ENCODE measurements at places on chromosomes 5 and 9.

- no peak for DNase-seq
Observed at GRCh38 chr5:179284751-179285631, 60.3 kb downstream of the ADAMTS2 start.

DNA sequence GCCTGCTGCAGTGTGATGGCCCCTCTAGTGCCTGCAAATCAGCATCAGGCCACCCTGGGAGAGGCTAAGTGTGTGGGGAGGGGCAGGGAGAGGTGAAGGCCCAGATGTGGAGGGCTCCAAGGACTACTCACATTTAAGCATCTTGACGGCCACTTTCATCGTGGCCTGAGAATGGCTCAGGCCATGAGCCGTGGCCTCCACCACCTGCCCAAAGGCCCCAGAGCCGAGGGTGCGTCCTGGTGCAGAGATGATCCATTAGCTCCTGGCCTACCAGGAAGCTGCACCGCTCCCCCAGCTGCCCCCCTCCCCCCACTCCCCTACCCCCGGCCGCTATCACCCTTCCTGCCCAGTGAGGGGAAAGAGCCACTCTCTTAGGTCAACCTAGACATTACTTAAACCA, 31.0 kb downstream of the PDGFRB start:
- no peak for DNase-seq

DNA sequence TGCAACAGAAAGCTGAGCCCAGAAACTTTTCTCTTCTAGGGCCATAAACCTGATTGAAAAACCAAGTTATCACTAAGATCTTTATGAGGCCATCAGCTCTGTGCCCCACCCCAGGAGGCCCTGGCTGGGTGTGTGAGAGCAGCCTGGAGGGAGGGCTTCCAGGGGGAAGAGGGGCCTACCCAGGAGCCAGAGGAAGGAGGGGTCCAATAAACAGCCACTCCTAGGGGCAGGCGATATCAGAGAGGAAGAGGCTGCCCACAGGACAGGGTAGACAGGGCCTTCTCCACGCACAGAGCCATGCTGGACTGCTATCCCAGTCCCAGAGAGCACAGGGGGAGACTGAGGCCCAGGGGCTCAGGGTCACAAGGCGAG, 4.5 kb upstream of the CDX1 start:
- no peak for DNase-seq

- DNase-seq = no peak
Observed at GRCh38 chr9:127878001-127878651, 651 bp upstream of the AK1 start.

- DNase-seq = no peak
Observed at GRCh38 chr9:36187414-36187813, 3.3 kb upstream of the CLTA start.

DNA sequence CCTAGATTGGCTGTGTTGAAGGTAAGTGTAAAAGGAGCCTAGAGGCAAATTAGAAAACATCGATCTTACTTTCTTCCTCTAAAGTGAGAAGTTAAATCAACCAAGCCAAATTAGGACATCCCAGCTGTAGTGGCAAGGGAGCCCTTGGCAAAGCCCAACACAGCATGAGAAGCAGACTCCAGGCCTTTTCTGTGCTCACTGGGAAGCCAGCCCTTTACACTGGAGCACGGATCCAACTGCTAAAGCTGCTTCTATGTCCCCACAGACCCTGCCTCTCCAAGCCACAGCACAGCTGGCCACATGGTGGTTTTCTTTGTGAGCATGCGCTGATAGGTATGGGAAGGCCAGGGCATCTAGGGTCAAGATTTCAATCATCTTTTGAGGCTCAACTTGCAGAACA, 94.1 kb downstream of the APBA1 start:
- no peak for DNase-seq

GRCh38 chr9:10443181-10443867, 169.5 kb downstream of the PTPRD start:
- no peak for DNase-seq

- DNase-seq = no peak
Observed at GRCh38 chr5:160488394-160489325, 67.0 kb downstream of the PTTG1 start.

DNA sequence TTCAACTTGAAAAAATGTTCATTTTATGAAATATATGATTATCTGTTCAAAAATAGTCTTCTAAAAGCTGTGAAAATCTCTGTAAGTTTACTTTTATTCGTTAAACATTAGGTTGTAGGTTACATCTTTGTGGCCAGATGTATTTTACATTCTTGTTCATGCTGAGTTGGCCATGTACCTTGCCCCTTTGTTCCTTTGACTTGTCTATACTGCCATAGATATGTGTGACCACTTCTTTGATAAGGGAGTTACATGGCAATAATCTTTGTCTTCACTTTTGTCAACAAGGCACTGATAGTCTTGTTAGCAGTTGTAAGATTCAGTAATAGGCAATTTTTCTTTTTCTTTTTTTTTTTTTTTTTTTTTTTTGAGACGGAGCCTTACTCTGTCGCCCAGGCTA, 15.9 kb downstream of the SEC24A start:
- DNase-seq = no peak

GRCh38 chr5:35136386-35136785, 88.6 kb upstream of the AGXT2 start:
- no peak for DNase-seq

All from NCI-H1694 (cell line).